ENCODE measurements at places on chromosomes 4 and X.
A peak's percentile ranks its signal among the peaks of the same experiment; 100 is the strongest.

DNA sequence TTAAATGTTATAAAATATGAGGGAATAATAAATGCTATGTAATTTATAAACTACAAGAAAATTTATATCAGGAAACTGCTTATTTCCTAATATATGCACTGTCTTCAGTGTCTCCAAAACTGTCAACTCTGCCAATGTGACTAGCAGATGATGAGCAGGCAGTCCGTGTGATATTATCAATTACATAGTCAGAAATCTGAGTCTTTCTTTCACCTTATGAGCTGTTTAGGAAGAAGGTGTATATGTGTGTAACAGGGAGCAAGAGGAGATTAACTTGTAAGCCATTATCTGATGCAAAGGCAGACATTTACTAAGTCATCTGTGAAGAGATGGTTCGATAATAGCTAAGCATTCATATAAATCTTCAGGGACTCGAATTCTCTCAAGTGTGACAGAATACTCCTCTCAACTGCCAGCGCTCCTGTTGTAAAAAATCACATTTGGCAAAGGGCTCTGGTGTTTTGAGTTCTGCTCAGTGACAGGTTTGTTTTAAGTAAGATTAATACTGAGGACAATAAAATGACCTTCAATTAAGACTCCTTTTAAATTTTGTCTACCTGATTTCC, 79.7 kb downstream of the SNCA start:
- peak; percentile 77 for DNase-seq

GRCh38 chrX:44971674-44972073, 98.7 kb downstream of the KDM6A start:
- no peak for DNase-seq

DNA sequence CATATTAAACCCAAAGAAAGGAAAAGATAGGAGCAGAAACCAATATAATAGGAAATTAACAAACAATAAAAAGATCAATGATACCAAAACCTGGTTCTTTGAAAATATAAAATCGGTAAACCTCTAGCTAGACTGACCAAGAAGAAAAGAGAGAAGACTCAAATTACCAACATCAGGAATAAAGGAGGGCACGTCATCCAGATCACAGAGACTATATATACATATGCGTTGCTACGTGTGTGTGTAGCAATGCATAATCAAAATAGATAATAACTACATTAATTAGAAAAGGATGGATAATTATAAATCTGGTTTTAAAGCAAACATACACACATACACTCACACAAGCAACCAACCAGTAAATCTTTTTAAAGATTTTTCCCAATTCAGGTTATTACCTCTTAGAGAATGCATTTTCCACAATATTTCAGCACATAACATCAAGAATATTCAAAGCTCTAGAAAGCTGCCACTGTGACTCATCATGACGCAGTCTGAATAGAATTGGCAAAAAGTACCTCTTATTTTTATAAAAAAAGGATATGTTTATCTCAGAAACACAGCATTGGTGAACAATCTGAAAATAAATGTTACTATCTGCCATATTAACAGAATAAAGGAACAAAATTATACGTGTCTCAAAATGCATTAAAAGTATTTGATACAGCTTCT, 41.4 kb upstream of the USP9X start:
- no peak for DNase-seq

- DNase-seq = no peak
Measured at GRCh38 chr4:16867827-16868226, 30.6 kb downstream of the LDB2 start.
